ENCODE measurements at places on chromosomes 5 and 9. TPM values are rescaled to one million over a fixed set of nuclear protein-coding genes. Genes with fewer than 3 reads are reported as not detected.

Gene AP3B1
- total RNA-seq: 44.3 TPM

Gene BTNL8
- not detected for total RNA-seq

Gene SUSD1
- 15.2 TPM for total RNA-seq

Gene CCDC180
- total RNA-seq: 3.6 TPM

Gene FGD3
- total RNA-seq: 107 TPM

Gene GAPT
- total RNA-seq: not detected

Gene PAXX
- total RNA-seq: 85.2 TPM

Gene QRFP
- not detected for total RNA-seq

Gene PNPLA7
- 3.7 TPM for total RNA-seq

Gene KIF20A
- total RNA-seq: 72.0 TPM

Gene C5orf58
- not detected for total RNA-seq

Gene FBN2
- total RNA-seq: not detected

Gene PCDHGA1
- not detected for total RNA-seq

Gene TRIM52
- total RNA-seq: 22.4 TPM

Gene CFAP77
- not detected for total RNA-seq

Gene AHRR
- 57.2 TPM for total RNA-seq

Gene GABBR2
- not detected for total RNA-seq

Gene ADGRD2
- total RNA-seq: not detected

Gene CD14
- total RNA-seq: 0.42 TPM

Gene GTF2H2
- total RNA-seq: 30.1 TPM

Gene CSF1R
- not detected for total RNA-seq

Gene SMIM33
- total RNA-seq: 0.65 TPM

Gene ANAPC2
- 60.2 TPM for total RNA-seq

Gene TSLP
- not detected for total RNA-seq

Gene FBLL1
- 0.21 TPM for total RNA-seq

Gene SPACA9
- 6.0 TPM for total RNA-seq

Gene ASPN
- total RNA-seq: not detected

Gene CBY3
- 0.55 TPM for total RNA-seq

Gene CCDC171
- total RNA-seq: 1.9 TPM

Gene CDO1
- not detected for total RNA-seq

Gene TMOD1
- 0.29 TPM for total RNA-seq

Gene NUTM2G
- not detected for total RNA-seq

Gene INPP5E
- 16.8 TPM for total RNA-seq

Gene SOX30
- 0.10 TPM for total RNA-seq

Gene CCDC112
- 0.50 TPM for total RNA-seq

Gene F2RL2
- total RNA-seq: not detected
